ENCODE measurements at places on chromosomes 6 and 20.
A peak's percentile ranks its signal among the peaks of the same experiment; 100 is the strongest.

GRCh38 chr6:49264496-49264895 is 198.6 kb downstream of the MMUT start:
- DNase-seq, result no peak

- no peak for DNase-seq
Observed at GRCh38 chr6:43170417-43170930, 595 bp upstream of the SRF start.

DNA sequence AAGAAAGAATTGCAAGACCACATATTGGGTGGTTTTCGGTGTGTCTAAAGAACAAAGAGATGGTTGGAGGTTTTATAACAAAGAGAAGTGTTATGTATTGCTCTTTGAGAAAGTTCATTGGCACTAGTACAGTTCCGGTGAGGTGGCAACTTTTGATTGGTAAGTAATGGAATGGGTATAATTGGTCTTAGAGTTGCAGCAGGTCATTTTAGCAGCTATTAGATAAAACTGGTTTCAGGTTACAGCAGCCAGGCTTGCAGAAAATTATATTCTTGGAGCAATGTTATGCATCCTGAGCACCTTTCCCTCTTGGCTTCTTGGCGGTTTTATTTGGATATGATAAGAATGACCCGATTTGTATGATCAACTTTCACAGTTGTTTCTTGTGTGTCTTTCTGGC is 12.3 kb upstream of the SSTR4 start:
- no peak for DNase-seq

GRCh38 chr6:33815854-33816253 is 12.1 kb upstream of the MLN start:
- no peak for DNase-seq

GRCh38 chr20:2693286-2694007 is 867 bp downstream of the EBF4 start:
- peak; percentile 46 for DNase-seq

GRCh38 chr6:144064402-144065212 is 30.8 kb downstream of the SF3B5 start:
- peak; percentile 54 for DNase-seq

- peak; percentile 29 for DNase-seq
Observed at GRCh38 chr20:50191065-50191543, 474 bp downstream of the CEBPB start.

Data from stimulated activated CD4-positive, alpha-beta T cell treated with anti-CD3 and anti-CD28 coated beads, Interleukin-1b, Interleukin-23, amount 100 ng/mL, for 24 hours (primary cell).